ENCODE measurements at places on chromosomes 7 and 10.

- DNase-seq: no peak
Observed at GRCh38 chr10:88236121-88236743, 346.9 kb downstream of the RNLS start.

DNA sequence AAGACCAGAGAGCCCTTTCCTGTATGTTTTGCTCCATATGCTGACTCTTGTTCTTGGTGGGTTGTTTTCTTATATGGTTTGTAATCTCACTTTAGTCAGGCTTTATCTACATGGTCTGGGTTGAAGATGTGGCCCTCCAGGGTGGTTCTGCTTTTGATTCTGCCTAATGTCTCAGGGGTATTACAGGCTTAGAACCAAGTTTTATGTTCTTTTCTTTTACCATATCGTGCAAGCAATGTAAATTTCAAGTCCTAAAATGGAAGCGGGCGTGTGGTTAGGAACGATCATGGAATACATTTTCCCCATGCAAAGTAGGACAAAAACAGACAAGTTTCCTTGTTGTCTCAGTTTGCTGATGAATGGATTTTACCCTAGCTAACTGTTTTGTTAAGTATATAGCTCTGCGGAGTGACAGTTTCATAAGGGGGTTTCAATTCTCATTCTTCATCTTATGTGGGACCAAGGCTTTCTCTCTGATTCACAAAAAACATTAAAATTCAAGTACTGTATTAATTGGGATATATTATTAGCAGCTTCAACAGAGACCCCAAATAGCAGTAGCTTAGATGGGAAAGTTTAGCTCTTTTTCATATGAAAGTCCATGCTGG, 58.7 kb downstream of the MTURN start:
- DNase-seq: no peak

DNA sequence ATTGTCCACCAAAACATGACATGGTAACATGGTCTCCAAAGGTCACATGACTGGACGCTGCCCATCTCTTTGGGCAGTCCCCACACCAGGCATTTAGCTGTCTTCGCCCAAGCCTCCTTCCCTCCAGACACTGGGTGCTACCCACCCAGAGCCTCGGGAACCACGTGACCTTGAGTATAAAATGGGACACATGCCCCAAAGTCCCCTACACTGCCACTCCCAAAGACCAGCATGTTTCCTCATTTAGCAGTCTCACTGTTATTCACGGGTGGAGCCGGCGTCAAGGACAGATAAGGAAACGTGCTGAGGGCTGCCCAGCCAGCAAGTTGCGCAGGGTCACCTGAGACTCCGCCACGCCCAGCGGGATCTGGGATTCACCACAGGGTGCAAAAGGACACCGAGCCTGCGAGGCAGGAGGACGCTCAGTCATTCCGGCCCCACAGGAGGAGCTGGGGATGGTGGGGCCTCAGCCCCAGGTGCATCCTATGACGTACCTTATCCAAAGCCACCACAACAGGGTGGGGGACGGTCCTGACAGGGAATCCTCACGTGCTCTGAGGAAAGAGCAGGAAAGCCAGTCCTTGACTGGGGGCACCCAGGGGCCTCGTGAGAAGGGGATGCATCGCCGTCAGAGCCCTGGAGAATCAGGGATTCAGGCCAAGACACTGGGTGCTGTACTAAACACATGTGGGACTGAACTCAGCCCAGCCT, 226.9 kb downstream of the TNS3 start:
- no peak for DNase-seq

DNA sequence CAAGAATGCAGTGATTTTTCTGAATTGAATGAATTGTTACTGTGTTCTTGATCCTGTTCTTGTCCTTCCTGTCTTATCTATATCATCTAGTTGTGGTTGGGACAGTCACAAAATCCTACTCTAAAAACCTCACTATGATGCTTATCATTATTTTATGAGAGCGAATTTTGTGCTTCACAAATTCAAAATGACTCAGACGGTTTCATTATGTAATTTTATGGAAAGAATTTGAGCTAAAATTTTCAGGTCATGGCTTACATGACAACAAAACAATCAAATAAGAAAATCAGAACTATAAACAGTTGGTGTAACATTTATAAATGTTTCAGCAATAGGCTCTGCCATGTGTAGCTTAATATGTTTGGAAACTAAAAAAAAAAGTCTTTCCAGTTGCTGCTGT, 6.9 kb downstream of the PRKAR2B start:
- no peak for DNase-seq

- DNase-seq: no peak
Observed at GRCh38 chr7:155267023-155267422, 30.7 kb upstream of the INSIG1 start.
